ENCODE measurements at places on chromosomes 3 and 15.

DNA sequence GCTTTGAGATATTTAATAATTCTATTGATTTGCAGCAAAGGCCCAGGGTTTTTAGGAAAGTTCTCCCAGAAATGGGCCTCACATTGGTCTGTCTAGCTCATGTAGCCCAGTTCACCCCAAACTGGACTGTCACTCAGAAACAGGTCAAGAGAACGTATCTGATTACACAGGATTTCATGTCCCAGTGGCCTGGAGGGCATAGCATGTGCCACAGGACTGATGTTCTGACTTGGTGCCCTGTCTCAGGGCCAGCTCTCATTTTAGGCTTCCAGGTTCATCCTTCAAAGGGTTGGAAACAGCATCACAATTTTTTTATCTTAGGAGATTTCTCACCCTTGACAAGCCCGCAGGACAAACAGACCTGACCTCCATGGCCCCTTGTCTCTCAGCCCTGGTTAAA, 398.4 kb upstream of the AZI2 start:
- no peak for DNase-seq

GRCh38 chr15:55993804-55994560, 570 bp upstream of the NEDD4 start:
- no peak for DNase-seq

DNA sequence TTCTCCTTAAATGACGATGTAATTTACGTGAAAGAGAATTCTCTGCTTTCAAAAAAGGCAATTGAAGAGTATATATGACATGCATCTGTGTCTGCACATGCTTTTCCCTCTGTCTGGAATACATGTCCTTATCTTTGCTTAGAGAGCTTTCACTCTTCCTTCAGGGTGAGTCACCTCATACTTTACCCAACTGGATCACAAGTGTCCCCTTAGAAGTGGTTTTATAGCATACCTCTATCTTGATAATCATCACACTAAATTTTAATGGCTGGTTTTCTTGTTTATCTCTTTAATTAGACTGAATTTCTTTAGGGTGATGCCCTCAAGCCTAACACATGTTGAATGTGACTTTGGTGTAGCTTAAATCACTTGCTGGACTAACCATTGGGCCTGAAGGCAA, 178.9 kb downstream of the SV2B start:
- no peak for DNase-seq

GRCh38 chr3:48414376-48415250, 15.3 kb downstream of the PLXNB1 start:
- DNase-seq = no peak

DNA sequence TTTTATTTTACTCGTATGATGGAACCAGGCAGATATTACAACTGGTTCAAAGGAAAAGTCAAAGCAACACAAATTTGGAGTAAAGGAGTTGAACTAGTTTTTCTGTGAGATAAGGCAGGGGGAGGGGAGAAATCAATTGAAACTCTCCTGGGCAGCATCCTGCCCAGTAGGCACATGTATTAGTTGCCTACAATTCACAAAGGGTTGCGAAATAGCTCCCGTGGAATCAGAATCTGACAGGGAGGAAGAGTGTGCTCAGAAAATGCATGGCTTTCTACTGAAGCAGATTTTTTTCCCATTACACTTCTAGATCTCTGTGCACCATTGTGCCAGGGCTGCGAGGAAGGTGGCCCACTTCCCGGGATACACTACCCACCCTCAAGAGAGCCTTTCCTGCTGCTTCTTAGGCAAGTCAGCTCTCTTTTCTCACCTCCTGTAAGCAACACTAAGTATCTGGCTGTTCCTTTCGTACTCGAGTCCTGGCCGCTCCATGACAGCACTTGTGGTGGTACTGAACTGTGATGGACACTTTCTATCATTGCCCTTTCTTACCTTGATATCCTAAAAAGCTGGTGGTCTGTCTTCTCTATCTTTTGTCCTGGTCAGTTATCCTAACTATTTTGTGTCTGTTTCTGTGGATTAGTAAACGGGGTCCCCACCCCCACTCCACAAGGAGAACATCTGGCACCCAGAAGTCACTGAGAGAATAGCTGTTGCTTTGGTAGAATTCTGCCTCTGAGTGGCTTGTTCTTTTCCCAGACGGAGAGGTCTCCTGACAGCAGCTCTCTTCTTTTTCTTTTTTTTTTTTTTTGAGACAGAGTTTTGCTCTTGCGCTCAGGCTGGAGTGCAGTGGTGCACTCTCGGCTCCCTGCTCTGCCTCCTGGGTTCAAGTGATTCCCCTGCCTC, 74.8 kb downstream of the RPL39L start:
- no peak for DNase-seq

DNA sequence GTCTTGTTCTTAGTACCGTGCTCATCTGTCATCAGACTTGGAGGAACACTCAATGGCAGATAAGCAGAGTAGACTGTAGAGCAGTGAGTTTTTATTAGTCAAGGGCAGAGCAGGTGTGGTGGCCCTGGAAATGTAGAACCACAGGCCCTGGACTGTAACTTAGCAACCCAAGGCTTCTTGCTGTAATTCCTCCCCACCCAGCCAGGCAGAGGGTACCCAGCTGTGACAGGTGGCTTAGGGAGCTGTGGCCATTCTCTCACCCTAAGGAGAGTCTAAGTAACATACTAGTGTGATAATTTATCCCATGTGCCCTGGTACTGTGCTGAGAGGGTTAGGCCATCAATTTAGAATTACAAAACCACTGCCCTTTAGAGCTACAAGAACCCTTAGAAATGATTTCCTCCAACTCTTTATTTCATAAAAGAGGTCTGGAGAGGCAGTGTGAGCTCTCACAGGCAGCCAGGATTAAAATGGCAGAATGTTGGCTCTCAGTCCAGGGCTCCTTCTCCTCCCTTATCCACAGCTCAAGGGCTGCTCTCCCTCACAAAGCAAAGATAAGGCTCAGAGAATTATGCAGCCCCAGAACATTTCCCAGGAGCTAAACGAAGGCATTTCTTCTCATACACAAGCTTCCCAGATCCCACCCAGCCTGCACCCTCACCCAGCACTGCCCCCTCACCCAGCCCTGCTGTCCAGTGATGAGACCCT, 3.0 kb downstream of the POMGNT2 start:
- no peak for DNase-seq

- peak; percentile 69 for DNase-seq
Measured at GRCh38 chr15:78565097-78565950, at the start of gene CHRNA5. TSS of gene CHRNA5 (plus strand) at chr15:78565520. CDS start at chr15:78565720, 200 bp downstream.

DNA sequence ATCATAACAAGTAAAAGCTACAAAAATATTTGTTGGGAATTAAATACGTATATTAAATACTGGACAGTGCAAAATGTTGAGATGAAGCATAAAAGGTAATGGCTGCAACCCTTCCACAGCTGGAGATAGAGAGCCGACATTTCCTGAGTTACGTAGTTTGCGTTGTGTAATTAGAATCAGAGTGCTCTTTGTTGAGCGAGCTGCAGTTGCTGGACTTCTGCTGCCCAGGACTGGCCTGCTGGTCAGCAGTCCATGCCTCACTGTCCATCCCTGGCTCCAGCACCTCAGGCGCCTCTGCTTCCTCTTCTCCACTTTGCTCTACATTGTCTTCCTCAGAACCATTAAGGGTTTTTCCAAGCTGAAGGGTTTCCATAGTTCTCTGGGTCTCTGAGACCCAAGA, 28.4 kb upstream of the SHC4 start:
- DNase-seq = no peak

GRCh38 chr15:59792359-59792758, 103.2 kb upstream of the BNIP2 start:
- DNase-seq = no peak

DNA sequence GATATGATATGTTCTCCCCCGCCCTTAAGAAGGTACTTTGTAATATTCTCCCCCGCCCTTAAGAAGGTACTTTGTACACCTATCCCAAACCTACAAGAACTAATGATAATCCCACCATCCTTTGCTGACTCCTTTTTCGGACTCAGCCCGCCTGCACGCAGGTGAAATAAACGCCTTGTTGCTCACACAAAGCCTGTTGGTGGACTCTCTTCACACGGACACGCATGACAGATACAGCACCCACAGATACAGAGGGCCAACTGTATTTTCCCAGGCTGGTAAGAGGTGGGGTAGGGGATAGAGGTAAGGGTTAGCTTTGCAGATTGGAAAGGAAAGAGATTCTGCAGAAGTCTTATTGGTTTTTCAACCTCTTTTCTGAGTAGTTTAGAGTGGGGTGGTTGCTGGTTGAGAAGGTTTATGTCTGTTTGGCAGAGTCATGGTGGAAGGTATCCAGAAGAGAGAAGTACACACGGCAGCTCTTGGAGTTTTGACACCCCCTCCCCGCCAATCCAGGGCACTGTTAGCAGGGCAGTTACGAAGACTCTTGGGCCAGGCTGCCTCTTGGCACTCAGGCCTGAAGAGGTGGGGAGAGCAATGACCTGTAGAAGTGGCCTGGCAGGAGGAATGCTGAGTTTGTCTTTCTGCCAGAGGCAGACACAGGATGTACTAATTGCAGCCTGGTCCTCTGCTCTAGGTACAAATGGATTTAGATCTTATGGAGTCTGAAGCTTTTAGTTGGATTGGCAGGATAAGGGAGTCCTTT, 36.0 kb upstream of the IDH2 start:
- no peak for DNase-seq

DNA sequence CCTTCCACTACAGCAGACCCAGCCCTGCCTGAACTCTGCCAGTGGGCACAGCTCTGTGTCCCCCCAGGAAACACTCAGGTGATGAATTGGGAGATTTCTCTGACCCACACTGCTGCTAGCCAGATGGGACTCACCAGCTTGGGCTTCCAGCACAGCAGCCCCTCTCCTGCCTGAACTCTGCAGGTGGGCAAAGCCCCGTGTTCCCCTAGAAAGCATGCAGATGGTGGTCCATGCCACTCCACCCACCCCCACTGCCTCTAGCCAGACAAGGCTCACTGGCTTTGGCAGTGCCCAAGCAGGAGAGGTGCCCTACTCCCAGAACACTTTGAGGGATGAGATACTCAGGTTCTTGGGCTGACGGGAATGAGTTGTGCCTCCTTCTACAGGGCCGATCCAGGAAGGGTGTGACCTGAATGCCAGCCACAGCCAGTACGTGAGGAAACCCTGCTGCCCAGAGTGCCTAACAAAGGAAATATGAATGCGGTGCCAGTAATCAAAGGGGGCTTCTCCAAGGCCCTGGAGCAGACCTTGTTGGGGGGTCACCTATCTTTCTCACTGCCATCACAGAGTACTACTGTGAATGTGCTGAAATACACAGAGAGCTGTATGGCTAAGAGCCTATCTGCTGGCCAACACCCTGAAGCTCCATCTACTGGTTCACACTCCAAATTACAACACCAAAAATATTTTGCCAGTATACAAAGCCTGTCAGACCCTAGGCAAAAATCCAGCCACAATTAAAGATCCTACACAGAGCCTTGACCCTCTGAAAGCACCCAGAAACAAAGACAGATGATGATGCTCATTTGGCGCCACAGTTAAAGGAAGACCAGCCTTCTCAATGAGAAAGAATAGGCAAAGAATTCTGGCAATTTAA, 61.9 kb downstream of the BTLA start:
- peak; percentile 6 for DNase-seq

DNA sequence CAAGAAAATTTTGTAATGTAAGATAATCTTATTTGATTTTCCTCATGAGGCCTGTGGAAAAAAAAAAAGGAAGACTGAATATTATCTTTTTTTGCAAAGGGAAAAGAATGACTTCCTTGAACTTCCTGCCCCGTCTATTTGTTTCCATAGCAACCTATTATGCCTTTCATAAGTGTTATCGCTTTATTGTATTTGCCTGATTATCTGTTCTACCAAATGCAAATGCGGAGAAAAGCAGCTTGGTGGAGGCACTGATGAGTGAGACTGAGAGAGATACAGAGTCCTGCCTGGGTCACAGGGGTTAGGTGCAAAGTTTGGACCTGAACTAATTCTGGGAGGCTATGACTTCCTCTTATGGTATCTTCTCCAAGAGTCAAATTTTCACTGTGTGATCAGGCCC, 334.0 kb upstream of the KCNMB2 start:
- no peak for DNase-seq
